ENCODE measurements at places on chromosomes 4 and X. TPM values are rescaled to one million over a fixed set of nuclear protein-coding genes. Genes with fewer than 3 reads are reported as not detected.

The BTC gene
- polyA plus RNA-seq, result not detected

The NPFFR2 gene
- not detected for polyA plus RNA-seq

The DRD5 gene
- not detected for polyA plus RNA-seq

The NDST4 gene
- polyA plus RNA-seq, result not detected

The ARHGAP36 gene
- polyA plus RNA-seq, result not detected

- DNase-seq, result no peak
These were observed 1452.7 kb upstream of the TENM3 start for GRCh38 chr4:180790471-180790870.

GRCh38 chr4:108351791-108352190 is 183.1 kb upstream of the LEF1 start:
- DNase-seq, result no peak

- DNase-seq, result peak; percentile 86
These were observed 7.8 kb downstream of the YTHDC1 start for GRCh38 chr4:68342134-68342533.

DNA sequence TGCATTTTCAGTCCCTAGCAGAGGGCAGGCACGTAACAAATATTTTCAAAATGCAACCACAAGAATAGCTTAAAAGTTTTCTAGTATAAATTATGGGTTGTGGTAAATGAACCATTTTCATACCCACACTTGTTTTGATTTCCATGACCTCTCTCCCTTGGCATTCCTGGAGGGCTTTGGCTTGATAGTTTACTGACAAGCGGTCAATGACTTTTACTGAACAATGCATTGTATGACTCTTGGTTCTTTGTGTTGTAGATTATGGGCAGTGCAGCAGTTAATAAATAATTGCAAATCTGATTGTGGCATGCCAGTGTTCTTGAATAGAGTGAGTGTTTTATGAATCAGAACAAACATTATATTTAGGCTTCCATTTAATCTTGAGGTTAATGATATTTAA is 285.2 kb upstream of the ARX start:
- DNase-seq, result no peak

GRCh38 chr4:38455092-38455862 is 208.7 kb upstream of the KLF3 start:
- no peak for DNase-seq

GRCh38 chr4:101136373-101137370 is 210.7 kb downstream of the PPP3CA start:
- no peak for DNase-seq
